Thoracic aorta endothelial cell (primary cell): ENCODE measurements at places on chromosomes 12 and 14. TPM values are rescaled to one million over a fixed set of nuclear protein-coding genes. Genes with fewer than 3 reads are reported as not detected.

Gene CD163L1
- total RNA-seq = 1.2 and 7.8 TPM in 2 replicates

Gene KRT72
- not detected in 2 replicates for total RNA-seq

Gene ACYP1
- total RNA-seq = 16.2 and 19.5 TPM in 2 replicates

Gene KCNMB4
- 1.8 and 1.9 TPM in 2 replicates for total RNA-seq

Gene DPY19L2
- total RNA-seq = 2.8 and 3.0 TPM in 2 replicates

Gene GPR84
- not detected in 2 replicates for total RNA-seq

Gene ARHGDIB
- 572 and 717 TPM in 2 replicates for total RNA-seq

Gene VRK1
- total RNA-seq = 58.0 and 63.3 TPM in 2 replicates
